ENCODE measurements at places on chromosomes 11 and 22.

DNA sequence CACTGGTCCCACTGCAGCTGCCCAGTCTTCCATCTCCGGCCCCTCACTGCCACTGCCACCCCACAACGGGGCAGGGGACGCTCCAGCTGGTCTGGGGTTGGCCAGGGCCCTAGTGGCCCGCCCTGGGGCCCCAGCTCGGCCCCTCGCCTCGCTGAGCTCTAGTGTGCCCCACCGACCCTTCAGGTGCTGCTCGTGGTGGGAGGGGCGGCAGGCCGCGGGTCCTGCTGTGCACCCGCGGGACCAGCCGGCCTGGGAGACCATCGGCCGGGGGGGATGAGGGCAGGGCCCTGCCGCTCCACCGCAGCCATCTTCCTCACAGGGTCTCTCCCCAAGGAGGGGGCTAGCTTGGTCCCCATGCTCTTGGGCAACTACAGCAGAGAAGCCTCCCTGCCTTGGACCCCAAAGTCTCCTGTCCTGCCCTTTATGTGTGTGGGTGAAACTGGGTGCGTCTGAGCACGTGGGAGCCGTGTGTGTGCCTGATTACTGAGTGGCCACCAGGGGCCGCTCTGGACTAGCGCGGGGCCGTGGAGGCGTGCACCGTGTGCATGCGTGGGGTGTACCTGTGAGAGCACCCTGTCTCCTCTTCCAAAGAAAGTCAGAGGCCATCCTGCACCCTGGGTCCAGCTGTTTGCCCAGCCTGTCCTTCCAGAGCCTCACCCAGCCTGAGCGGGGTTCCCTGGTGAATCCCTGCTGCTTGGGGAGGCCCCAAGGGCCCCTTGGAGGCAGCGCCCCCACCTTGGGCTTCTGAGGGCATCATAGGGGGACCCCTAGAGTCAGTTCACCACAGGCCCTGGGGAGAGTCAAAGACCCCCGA, 6.0 kb upstream of the ACR start:
- DNase-seq = no peak

- DNase-seq = no peak
Measured at GRCh38 chr11:5593146-5593545, 3.3 kb upstream of the TRIM6 start.

GRCh38 chr11:92793189-92793588, 176.3 kb upstream of the MTNR1B start:
- no peak for DNase-seq

GRCh38 chr22:45548991-45549761, 46.5 kb downstream of the FBLN1 start:
- no peak for DNase-seq

DNA sequence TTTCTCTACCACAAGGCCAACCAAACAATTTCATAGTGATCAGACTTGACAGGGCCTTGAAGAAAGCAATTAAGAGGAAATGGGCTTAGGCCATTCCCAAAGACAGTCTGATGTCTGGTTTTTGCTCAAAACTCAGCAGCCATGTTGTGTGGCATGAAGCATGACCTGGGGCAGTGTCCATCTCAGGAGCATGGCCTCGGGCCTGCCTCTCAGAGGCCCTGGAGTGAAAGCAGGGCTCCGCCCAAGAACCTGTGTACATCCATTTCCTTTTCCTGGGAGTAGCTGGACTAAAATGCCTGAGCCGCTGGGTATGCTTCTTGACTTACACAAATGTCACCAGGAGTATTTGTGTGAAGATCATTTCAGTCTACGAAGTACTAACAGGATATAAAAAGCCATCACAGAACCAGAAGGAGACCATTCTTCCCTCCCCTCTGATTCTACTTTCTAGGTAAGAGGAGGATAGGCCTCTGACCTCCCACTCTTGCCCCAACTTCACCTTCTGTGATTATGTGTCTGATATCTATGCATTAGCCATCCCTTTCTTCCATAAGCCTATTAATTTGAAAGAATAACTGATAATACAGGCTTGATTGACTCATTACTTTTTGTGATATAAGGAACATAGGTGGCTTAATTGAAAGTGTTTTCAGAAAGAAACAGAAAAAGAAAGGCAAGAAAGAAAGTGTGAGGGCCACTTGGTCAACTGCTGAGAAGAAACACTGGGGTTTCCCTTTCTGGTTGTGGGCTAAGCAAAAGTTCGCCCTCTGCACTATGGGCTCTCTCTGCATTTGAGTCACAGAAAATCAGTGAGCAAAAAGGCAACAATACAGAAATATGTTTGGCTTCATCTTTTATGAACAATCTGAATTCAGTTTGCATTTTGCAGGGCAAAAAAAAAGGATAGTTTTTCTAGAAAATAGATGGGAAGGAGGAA, 188.6 kb upstream of the MTMR2 start:
- no peak for DNase-seq

DNA sequence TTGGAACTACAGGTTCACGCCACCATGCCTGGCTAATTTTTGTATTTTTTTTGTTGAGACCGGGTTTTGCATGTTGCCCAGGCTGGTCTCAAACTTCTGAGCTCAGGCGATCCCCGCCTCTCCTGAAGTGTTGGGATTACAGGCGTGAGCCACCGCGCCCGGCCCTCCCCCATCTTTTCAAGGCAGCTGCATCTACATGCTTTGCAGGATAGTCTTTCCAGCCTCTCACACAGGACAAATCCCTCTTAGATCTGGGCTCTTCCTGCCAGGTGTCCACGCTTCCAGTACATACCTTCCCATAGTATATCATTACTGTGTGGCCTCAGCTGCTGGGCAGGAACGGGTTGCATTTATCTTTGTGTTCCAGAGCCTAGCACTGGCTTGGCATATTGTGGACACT, 49.7 kb downstream of the C11orf96 start:
- no peak for DNase-seq

- no peak for DNase-seq
Measured at GRCh38 chr11:47268448-47269001, 1.4 kb upstream of the MADD start.

- no peak for DNase-seq
Measured at GRCh38 chr22:37126882-37127281, 17.4 kb upstream of the TMPRSS6 start.

GRCh38 chr22:36352803-36353507, 34.8 kb downstream of the MYH9 start:
- no peak for DNase-seq

- no peak for DNase-seq
Measured at GRCh38 chr11:5809905-5810795, 1.4 kb downstream of the OR52N2 start.

DNA sequence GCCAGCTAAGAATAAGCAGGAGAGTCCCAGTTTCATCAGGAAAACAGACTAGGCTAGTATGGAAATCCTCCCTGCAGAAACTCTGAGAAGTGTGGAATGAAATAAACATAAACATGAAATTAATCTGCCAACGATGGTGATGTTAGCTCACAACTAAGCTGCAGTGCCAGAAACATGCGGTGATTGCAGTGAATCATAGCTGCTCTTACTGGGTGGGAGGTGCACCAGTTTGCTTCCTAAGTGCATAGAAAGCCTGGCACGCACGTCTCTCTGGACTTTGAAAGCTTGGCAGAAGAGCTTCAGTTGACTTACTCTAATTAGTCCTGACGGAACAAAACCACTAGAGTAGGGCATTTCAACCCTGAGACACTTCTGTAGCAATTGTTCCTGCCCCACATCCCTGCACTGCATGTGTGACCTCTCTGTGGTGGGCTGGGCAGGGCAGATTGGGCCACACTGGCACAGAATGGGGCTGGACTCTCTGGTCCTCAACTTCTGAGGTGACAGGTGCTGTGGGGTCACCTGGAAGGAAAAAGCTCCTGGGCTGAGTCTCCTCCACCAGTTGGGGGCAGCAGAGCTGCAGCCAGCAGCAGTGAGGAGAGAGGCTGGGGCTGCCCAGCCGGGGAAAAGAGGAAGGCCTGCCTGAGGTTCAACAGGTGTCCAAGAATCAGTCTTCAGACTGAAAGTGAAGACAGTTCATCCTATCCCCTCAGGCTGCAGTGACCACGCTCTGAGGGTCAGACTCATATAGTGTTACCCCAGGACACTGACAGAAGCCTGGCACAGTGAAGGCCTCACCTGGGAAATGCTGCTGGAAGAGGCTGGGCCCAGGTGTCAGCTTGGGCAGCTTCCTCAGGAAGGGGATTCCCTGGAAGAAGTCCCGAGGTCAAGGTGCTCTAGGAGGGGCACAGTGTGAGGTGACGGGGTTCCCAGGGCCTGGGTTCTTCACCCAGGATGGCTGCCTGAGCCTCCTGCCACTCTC, 40.5 kb downstream of the GGTLC2 start:
- no peak for DNase-seq

- no peak for DNase-seq
Measured at GRCh38 chr22:48736593-48737460, 1090.8 kb downstream of the BRD1 start.

DNA sequence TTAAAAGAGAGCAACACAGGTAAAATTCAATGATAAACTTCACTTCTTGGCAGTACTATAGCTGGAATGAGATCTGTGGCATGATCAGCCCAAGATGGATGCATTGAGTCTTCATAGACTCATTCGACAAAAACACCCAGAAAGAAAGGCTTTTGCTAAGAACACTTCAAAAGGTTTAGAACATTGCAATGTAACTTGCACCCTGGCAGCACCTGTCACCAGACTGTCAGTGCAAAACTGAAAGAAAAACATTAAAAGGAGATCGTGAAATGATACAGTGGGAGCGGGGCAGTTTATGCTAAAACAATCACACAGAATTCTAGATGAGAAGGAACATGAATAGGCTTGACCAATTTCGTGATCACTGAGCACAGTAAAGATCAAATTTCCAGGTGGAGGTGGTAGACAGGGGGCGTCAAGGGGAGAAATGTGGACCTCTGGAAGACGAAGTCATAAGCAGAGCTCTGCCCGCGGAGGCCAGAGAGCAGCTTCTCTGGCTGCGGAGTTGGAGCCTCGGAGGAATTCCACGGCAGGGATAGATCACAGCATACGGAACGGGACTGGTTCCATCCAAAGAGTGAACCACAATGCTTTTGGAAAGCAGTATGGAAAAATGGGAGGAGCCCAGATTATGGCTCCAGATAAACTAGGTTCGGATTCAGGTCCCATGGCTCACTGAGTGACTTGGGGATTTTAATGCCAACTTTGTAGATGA, 11.9 kb downstream of the VSIG10L2 start:
- DNase-seq = no peak

DNA sequence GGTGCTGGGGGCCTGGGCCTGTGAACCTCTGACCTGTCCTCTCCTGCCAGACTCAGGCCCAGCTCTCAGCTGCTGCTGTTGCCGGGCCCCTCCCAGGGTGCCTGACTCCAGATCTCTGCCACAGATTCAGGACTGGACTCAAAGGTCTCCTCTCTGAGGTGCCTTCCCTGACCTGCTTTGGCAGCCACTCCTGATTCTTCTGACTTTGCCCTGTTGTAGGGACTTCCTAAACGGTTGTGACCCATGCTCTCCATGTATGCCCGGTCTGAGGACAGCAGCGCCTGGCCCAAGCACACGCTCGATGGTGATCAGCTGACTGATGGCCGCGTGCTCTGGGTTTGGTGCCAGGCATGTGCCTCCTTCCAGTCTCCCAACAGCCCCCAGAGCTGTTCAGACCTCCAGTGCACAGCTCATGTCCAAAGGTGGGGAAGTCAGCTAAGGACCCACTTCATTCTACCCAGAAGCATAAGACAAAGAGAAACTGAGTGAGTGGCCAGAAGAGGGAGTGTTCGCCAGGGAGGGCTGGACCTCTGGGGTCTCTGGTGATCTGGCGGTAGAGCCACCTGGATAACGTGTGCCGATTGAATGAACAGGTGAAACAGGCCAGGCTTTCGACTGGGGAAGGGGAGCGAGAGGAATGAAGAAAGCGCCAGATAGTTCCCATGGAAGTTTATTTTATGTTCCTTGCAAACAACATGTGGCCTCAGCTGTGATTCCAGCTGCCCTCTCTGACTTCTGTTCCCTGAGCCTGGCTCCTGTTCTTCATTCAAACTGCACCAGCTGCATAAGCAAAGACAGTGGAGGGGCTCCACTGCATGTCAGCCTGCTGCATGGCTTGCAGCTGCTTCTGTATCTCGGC, 8.1 kb upstream of the TOP3B start:
- DNase-seq = no peak

All from activated gamma-delta T cell treated with anti-CD3 and anti-CD28 coated beads, Interleukin-2, amount 50 U/mL, for 16 hours (primary cell).